ENCODE measurements at places on chromosomes 3 and 15.

DNA sequence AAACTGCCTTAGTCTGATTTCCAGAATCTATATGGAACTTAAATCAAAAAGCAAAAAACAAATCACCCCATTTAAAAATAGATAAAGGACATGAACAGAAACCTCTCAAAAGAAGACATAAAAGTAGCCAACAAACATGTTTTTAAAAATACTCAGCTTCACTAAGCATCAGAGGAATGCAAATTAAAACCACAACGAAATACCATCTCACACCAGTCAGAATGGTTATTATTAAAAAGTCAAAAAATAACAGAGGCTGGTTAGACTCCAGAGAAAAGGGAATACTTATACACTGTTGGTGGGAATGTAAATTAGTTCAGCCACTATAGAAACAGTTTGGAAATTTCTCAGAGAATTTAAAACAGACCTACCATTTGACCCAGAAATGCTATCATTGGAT is 367.9 kb downstream of the ZIC4 start:
- DNase-seq: no peak

- no peak for DNase-seq
Measured at GRCh38 chr3:7322957-7323669, 462.2 kb downstream of the GRM7 start.

GRCh38 chr15:35752134-35752466 is 206.1 kb upstream of the DPH6 start:
- DNase-seq: no peak

DNA sequence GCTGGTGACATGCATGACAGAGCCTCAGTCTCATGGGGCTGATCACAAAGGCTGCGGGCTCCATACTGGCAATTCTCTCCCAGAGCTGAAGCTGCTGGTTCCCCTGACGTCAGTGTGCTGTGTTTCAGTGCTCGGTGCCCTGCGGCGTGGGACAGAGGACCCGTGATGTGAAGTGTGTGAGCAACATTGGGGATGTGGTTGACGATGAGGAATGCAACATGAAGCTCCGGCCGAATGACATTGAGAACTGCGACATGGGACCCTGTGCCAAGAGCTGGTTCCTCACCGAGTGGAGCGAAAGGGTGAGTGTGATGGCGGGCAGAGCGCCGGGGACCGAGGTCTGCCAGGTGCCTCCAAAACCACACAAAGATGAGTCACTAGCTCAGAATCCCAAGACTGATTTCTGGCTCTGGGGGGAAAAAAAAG is 62.0 kb upstream of the NR2E3 start:
- no peak for DNase-seq

GRCh38 chr3:187064210-187065115 is 74.8 kb downstream of the RPL39L start:
- DNase-seq: peak; percentile 48

- DNase-seq: no peak
Measured at GRCh38 chr3:128100161-128100560, 23.5 kb downstream of the RUVBL1 start.

DNA sequence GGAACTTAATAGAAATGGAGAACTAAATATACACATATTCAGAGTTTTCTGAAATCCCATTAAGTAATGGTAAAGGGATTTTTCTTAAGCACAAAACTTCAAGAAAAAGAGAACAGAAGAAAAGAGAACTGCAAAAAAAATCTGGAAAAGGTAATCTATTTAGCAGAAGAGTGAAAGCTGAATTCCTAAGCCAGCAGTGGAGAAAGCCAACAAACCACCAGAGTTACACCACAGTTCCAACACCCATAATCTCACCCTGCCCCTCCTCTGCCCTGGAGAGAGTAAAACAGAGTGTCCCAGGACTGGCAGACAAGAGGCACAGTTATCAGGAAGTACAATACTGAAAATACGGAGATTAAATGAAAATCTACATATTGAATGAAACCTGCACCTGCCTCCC is 29.4 kb downstream of the TP53BP1 start:
- no peak for DNase-seq

DNA sequence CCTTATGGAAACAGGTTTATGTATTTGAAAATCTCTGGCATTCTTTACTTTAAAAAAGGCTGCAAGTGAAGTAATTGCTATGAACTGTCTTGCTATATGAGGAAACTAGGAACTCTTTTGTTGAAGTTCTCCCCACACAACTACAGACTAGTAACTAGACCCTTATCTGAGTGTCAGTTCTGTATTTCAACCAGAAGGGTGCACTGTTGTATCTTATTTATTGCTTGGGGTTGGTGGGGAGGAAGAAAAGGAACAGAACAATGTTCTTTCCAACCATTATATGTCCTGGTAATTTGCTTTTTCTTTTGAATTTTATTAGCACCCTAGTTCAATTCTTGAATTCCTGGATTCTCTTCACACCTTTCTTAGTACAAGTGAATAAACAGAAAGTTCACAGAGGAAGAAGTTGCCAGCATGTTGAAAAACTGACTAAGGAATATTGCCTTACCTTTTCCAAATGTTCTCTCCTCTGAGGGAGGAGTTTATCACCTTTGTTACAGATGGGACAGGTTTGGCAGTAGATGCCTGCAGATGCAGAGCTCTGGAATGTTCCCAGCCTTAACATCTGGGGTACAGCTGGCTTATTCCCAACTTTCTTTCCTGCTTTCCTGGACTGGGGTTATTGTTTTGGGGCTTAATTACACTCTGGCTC is 162.4 kb upstream of the CFAP20DC start:
- peak; percentile 19 for DNase-seq

GRCh38 chr15:71117714-71118305 is 2.5 kb downstream of the THSD4 start:
- no peak for DNase-seq

DNA sequence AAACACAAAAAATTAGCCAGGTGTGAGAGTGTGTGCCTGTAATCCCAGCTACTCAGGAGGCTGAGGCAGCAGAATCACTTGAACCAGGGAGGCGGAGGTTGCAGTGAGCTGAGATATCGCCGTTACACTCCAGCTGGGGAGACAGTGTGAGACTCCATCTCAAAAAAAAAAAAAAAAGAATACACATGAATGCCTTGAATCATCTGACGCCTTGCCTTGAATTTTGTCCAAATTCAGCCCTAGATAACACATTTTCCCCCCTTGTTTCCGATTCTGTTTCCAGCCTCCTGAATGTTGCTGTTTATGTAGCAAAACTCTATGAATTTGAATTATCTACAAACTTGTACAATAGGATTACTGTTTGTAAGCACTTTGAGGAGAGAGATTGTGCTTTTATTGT is 98.7 kb upstream of the ARL6 start:
- no peak for DNase-seq

DNA sequence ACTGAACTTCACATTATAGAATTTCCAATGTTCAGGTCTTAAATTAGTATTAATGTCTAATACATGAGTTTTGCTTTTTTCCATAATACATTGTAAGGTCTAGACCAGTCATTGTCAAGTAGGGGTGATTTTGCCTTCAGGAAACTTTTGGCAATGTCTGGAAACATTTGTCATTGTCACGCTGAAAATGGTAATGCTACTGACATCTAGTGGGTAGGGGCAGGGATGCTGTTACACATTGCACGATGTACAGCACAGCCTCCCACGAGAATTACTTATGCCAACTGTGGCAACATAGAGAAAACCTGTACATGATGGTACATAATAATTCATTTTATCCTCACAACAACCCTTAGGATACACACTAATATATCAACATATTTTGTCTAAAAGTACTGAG is 384.1 kb downstream of the CADM2 start:
- no peak for DNase-seq

DNA sequence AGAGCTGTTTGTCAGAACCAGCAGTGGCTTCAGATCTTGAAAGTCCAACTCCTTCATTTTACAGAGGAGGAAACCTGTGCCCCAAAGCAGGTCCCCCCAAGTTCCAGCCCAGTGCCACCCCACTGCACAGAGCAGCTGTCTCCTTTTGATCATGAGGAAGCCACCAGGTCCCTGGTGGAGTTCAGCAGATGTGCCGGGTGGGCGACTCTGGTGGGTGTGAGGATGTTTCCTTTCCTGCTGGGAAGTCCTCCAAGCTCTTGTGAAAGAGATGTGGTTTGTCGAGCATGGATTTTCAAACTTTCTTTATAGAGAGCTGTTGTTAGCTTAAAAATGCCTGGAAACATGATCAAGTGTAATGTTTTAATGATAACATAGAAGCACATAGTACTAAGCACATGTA is 52.0 kb downstream of the SMAD3 start:
- DNase-seq: no peak

- no peak for DNase-seq
Measured at GRCh38 chr3:165476399-165477060, 280.3 kb upstream of the SLITRK3 start.

DNA sequence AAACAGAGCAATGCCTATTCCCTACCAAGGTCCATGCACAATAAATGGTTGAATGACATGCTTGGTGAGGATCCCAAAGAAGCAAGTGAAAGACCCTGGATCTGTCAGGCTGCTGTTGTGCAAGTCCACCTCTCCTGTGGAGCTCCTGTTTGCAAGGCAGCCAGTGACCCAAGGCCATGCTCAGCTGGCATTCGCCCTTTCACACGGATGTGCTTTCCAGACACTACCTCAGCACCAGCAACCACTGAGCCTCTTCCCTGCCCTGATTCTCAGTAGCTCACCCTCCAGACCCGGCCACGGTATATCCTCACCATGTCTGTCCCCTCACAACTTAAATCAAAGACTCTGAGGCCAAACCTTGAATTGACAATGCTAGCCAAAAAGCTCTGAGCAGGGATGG is 23.3 kb downstream of the WWTR1 start:
- no peak for DNase-seq

- DNase-seq: no peak
Measured at GRCh38 chr15:100131321-100132224, 210.2 kb downstream of the ADAMTS17 start.

- DNase-seq: no peak
Measured at GRCh38 chr3:104275199-104275598, 1091.5 kb upstream of the ALCAM start.

DNA sequence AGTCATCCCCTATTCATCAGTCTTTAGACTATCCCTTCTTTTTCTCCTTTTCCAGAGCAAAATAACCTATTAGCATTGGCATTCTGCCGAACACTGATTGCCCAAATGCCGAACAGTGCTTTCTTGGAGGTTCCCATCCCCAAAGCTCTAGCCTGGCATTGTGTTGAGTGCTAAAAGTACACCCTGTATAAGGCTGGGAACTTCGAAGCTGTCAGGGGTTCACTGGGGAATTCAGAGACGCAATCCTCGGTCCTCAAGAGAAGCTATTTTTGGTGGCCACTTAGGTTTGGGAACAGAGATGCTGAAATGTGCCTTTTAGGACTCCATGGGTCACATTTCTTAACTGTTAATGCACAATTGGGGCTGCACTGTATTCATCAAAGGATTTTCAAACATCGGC is 8.4 kb downstream of the FRMD5 start:
- no peak for DNase-seq

GRCh38 chr3:98099848-98100247 is 12.9 kb downstream of the OR5AC2 start:
- no peak for DNase-seq

- DNase-seq: no peak
Measured at GRCh38 chr3:37907371-37907770, 45.7 kb downstream of the CTDSPL start.

- DNase-seq: no peak
Measured at GRCh38 chr3:194865615-194866014, 179.9 kb downstream of the FAM43A start.

- DNase-seq: no peak
Measured at GRCh38 chr3:188649521-188649920, 495.6 kb downstream of the LPP start.

DNA sequence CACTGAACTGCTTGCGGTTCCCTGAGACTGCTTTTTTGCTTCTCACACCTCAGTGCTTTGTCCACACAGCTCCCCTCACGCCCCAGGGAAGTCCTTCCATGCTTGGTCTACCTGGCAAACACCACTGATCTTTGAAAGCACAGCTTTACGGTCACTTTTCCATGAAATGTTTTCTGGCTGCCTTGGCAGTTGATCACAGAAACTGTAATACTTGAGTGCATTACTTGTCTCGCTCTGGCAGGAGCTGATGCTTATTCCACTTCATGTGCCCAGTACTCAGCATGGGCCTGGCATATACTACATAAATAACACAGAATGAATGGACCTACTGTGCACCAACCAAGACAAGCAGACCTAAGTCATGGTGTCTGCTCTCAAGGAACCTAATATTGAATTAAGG is 121.1 kb downstream of the MEX3B start:
- DNase-seq: no peak

DNA sequence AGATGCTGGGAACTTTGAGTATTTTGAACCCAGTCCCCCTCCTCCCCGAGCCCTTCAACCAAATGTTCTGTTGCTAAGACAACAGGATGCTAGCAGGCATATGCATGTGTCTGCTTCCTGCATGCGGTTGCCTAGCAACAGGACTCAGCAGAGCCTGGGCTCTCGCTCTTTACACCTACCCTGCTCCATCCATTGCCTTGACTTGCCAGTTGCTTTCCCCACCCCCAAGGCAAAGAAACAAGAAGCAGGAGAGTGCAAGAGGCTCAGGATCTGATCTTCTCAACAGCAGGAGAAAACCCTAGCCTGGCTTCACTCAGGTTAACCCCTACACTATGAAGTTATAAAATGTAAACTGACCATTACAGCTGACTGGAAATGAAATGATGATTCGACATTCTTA is 393.0 kb downstream of the IGSF11 start:
- DNase-seq: no peak

DNA sequence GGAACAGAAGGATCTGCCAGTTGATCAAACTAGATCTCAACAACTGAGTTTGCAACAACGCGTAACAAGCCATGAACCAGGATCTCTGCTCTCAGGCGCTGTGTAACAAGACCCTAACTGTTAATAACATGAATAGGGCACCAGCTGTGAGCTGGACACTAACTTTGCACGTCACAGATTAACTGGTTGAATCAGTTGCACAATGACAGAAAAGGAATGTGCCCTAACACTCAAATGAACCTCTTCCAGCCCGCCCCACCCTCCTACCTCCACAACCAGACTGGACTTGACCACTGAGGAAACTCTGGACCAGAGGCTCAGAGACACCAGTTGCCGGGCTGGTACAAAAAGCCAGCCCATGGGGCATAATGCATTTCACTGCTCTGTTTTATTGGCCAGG is 34.3 kb downstream of the MCF2L2 start:
- no peak for DNase-seq

DNA sequence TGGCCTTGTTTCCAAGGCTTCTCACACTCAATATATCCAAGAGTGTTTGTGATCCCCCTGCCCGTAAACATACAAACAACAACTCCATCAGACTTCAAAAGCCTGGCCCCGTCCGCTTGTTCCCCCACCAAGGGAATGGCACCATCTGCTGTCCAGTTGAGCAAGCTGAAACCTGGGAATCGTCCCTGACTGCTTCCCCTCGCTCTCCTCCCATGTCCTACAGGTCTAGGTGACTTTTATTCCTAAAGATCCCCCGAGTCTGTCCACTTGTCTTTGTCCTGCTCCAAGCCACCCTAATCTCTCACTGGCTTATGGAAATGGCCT is 27.9 kb upstream of the FAM174B start:
- peak; percentile 14 for DNase-seq

- DNase-seq: no peak
Measured at GRCh38 chr15:91283155-91283554, 183.1 kb downstream of the SV2B start.
